ENCODE measurements at places on chromosomes 3 and 15.
A peak's percentile ranks its signal among the peaks of the same experiment; 100 is the strongest.

DNA sequence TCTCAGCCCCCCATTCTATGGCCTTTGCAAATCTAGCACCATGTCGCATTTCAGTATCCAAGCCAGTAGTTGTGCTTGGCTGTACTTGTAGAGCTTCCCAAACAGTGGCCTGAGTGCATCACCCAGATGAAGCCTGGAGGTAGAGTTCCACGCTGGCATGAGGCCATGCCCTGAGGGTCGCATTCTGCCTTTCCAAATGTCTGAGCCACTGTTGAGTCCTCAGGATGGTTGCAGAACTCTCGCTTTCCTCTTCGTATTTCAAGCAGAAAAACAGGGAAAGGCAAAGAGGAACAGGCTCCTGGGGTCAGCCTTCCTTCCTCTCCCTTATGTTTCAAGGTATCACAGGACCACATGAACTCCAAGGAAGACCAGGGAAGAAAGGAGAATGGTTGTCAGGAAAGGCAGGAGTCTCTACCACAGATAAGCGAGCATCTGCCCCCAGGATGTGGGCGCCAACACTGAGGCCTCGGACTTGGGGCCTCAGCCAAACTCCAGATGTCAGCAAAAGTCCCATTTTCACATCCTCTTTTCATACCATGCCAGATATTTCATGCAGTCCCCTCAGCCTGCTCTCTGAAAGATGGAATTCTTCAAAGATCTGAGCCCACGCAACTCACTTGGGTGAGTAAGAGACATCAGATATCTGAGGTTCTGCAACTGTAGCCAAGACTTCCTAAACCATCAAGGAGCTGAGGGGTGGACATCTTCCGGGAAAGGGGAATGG is 19.4 kb upstream of the PRR20G start:
- no peak for DNase-seq

GRCh38 chr3:139466360-139466759 is 10.0 kb downstream of the RBP2 start:
- no peak for DNase-seq

- DNase-seq, result peak; percentile 86
Observed at GRCh38 chr3:17741621-17742101, 770 bp downstream of the TBC1D5 start.

GRCh38 chr3:182583545-182583944 is 209.8 kb upstream of the ATP11B start:
- DNase-seq, result no peak

DNA sequence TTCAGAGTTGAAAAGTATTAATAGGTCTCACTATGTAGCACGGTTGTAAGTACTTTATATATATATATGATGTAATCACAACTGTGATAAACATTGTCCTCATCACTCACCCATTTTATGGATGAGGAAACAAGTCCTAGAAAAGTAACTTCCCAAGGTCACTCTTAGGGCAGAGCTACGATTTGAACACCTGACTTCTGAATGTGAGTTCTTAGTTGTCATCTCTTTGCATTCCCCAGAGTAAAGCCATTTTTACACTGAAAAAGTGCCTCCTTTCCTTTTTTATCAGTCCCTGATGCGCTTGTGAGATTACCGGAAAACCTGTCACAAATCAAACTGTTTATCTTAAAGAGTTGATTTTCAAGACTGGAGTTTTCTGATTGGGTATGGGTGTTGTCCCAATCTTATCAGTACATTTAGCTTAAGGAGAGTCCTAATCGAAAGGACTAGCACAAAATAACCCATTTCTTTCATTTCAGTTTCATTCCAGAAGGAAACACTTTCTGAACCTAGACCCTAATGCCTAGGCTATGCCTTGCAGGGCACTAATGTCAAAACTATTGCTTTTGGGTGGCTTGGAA is 2.3 kb upstream of the EDEM1 start:
- peak; percentile 70 for DNase-seq

DNA sequence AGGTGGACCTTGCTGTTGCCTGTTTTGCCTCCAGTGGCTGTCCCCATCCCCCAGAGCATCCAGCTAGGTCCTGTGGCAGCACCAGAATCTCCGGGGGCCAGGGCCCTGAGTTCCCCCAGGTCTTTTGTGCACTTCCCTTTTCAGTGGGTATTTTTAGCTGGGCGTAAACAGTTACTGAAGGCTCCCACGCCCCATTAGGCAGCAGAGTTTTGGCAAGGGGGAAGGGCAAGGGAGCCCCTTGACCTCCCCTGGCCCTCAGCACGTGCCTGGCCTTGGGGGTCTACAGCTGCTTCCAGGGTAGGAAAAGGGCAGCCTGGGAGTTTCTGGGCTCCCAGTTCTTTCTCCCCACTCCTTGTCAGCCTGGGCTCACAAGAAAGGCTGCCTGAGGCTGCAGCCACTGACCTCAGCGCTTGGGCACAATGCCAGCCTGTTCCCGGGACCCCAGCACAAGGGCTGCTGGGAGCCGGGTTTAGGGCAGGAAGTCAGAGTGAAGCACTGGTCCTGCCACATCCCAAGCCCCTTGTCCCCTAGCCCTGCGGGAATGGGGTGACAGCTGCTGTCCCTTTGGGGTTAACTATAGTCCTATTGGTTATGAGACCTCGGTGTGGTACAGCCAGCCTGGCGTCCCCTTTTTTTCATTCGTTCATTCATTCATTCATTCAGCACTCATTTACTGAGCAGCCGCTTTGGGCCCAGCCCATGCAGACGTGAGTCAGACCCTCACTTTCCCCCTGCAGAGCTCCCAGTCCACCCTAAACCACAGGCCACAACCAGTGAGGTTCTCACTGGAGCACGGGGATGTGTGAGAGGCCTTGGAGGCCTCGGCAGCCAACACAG is 8.4 kb downstream of the CSK start:
- DNase-seq, result peak; percentile 88

GRCh38 chr3:146780251-146780650 is 175.1 kb upstream of the PLSCR5 start:
- DNase-seq, result no peak

DNA sequence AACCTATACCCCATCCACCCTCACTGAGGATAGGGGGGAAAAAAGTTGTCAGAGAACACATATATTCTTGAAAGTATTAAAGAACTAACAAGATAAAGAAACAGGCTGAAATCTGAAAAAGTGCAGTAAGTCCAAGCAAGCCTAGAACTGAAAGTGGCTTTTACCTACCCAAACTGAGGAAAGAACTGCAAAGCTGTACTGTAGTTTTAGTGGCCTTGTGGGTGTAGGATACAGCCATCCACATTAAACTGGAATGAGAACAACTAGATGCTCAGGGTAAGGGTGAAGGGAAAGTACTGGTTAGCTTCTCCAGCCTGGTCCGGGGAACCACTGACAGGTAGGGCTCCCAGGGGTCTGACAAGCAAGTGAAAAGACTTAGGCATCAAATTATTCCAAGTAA is 10.1 kb downstream of the UBP1 start:
- DNase-seq, result peak; percentile 16

All from OCI-M1 (cell line).